ENCODE measurements at places on chromosomes 2 and 18.

- no peak for DNase-seq
Observed at GRCh38 chr18:715626-716025, 3.2 kb upstream of the ENOSF1 start.

- no peak for DNase-seq
Observed at GRCh38 chr2:69149631-69150215, 136.7 kb downstream of the ANTXR1 start.

DNA sequence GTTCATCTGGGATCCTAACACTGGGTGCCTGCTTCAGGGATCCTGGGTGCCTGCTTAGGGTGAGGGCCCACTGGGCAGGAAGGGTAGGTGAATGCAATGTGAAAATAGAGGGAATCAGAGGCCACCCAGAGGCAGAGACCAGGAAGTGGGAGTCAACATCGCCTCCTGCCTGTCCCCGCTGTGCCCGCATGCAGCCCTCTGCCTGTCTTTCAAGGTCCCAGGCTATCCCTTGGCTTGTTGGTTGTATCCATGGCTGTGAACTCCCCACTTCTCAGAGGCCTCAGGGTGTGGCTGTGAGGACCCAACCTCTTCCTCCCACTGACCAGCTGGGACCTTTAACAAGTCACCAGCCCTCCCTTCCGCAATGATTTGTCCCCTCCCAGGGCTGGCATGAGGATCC is 26.5 kb downstream of the PSD4 start:
- DNase-seq = no peak

DNA sequence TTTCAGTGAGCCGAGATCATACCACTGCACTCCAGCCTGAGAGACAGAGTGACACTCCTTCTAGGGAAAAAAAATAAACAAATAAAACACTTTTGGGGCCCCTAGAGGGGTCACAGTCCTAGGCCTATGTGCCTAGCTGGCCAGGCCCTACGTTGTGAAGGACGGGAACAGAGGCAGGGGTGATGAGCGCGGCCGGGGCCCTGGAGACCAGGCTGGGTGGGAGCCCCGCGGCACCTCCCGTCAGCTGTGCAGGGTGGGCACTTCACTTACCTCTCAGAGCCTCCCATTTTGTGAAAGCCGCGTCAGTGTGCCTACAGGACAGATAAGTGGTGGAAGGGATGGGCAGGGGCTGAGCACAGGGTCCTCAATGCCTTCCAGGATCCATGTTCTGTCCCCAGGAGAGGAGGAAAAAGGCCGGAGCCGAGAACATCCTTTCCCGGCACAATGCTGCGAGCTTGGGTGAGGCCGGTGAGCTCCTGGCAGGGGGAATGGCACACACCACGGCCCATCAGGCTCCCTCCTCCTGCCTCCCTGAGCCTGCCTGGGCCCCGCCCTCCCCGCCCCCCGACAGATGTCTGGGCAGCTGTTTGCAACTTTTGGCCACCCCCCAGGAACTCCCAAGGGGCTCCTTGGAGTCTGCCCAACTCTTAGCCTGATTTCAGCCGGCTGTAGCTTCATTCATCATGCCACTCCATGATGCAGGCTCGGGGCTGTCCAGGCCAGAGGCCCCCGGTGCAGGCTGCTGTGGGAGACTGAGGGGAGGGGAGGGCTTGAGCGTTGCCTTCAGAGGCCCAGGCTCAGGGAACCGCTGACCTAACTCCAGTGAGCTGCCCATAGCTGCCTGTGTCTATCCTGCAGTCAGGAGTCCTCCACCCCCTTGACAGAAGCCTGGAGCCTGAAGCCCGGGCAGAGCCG is 196.5 kb downstream of the TFCP2L1 start:
- DNase-seq = no peak

DNA sequence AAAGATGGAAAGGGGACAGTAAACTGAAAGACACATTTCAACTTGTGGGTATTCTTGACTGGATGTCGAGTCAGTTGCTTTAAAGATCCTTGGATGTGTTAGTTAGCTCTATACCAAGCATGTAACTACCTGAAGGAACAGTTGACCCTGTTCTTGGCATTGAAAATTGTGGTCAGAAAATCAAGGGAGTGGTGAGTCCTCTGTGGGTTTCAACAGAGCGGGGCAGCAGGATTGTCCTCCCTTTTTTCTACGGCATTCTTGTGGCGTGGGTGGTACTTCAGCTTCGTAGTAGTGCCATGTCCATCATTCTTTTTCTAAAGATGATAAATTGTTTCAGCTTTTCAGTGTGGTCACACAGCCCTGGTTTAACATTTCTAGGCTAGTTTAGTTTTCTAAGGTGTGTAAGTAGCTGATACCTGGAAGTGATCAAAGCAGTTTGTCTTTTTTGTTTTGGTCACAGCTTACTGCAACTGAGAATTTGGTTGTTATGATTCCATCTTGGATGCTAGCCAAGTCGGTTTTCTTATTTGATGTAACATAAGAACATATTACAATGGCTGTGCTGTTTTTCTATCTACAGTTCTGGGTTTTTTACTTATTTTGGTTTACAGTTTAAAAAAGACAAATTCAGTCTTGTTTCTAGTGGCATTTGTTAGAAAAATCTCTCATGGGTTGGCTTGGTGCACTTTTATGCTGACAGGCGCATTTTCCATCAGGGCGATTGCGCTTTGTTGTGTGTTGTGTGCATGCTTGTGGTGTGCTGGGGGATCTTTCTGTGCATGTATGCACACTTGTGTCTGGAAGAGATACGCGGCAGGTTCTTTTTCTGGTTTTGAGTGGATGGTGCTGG is 84.7 kb downstream of the ZNF407 start:
- no peak for DNase-seq

- no peak for DNase-seq
Observed at GRCh38 chr2:240453461-240454105, 18.1 kb downstream of the GPC1 start.

GRCh38 chr2:71528131-71528591 is 74.8 kb downstream of the DYSF start:
- DNase-seq = no peak

DNA sequence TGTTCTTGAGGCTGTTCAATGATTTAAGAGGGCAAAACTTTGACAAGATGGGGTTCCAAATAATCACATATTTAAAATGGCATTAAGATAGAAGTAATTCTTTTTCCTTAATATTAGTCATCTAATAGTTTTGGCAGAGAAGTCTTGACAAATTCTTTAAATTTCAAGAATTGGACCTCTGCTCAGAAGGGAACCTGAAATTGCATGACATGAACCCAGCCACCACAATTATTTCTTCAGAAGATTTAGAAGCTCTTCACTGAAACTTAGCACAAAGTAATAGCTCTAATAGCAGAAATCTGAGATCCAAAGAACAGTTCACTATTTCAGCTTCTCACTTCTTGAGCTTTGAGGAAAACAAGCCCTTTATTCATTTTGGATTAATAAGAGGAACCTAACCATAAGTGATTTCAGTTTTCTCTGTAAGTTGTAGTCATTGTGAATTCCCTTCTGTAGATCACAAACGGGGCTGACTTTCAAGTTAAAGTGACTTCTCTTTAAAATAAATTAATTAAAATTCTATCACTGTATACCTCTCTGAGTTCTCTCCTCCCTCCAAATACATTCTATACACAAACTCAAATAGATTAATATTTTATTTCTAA is 100.6 kb upstream of the ITGA4 start:
- DNase-seq = no peak

GRCh38 chr2:72378753-72379348 is 231.2 kb upstream of the CYP26B1 start:
- no peak for DNase-seq

- no peak for DNase-seq
Observed at GRCh38 chr2:67400560-67401485, 3.7 kb downstream of the ETAA1 start.

GRCh38 chr18:56505293-56505692 is 133.1 kb downstream of the TXNL1 start:
- no peak for DNase-seq

- DNase-seq = no peak
Observed at GRCh38 chr2:48454504-48454903, 75.5 kb upstream of the STON1 start.

DNA sequence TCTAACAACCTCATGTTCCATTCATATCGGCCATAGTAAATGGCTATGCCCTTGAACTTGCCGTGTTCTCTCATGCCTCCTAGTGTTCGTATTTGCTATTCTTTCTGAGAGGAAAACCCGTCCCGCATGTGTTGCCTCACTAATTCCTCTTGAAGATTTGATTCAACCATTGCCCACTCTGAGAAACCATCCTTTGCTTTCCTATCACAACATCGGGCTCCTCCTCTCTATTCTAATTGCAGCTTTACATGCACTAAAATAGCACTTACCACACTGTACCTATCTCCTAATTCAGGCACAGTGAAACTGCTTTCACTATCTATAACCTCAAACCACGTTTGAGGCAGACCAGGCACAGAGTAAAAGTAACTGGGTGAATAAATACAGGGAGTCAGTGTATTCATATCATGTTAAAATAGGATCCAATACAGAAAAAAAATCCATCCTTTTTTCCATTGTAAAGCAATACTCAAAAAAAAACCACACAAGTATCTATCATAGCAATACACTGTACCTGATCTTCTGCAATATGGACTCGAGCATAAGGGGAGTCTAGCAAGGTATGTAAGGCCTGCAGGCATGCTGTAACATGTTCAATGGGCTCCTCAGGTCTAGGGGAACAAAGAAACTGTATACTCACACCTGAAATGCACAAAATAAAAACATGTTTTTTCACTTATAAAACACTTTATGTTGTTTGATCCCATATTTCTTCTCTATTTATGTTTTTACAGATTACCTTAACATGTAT is 39.0 kb upstream of the STRN start:
- no peak for DNase-seq

GRCh38 chr2:233603520-233603919 is 13.9 kb upstream of the UGT1A8 start:
- no peak for DNase-seq

DNA sequence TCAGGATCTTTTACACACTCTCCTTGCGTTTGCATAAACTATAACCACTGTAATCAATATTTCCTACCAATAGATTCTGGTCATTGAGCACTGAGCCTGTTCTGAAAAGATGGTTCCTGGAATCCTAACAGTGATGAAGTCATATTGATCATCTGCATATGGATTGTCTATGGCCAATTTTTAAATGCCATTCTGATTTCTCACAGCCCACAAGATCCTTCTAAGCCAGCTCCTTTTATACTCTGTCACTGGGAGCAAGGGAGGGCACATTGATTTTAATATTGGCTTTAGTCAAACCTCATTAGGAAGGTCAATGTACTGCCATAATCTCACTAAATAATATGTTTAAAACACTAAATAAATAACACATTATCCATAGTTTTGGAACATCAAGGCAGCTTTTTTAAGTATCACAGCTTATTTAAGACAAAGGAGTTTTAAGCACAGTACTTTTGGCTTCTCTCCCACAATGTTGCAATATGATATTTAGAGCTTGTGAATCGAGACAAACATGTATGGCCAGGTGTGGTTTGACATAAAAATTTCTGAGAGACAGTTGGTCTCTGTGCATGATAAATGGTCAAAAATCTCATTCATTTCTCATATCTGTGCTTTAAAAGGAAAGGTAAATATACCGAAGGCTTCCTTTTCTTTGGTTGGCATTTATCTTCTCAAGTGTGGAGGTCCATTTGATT is 267.3 kb downstream of the MTX2 start:
- DNase-seq = no peak
